Substantia nigra (tissue), 51 donors: ENCODE measurements at places on chromosomes 1 and 21.

- no peak for DNase-seq
Observed at GRCh38 chr1:234303231-234303630, 70.0 kb upstream of the COA6 start.

GRCh38 chr21:16908077-16908476 is 604.8 kb upstream of the CXADR start:
- DNase-seq: no peak

DNA sequence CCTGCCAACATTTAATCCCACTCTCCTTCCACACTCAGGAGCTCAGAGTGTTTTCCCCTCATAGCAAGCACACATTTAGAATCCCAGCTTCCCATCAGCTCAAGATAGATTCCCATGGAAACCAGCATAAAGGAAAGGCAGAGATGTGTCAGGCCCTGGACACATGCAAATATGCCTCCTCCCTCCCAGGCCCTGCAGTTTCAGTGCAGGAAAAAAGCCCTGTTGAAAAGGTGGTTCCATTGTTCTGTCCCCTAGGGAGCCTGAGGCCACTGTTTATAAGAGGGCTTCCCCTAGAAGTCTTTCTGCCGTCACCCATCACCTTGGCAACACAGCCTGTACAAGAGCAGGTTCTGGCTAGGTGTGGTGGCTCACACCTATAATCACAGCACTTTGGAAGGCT is 3.6 kb downstream of the CACNA1S start:
- no peak for DNase-seq

- DNase-seq: no peak
Observed at GRCh38 chr1:107689733-107690132, 275.2 kb downstream of the VAV3 start.
